ENCODE measurements at places on chromosomes 6 and 20.

DNA sequence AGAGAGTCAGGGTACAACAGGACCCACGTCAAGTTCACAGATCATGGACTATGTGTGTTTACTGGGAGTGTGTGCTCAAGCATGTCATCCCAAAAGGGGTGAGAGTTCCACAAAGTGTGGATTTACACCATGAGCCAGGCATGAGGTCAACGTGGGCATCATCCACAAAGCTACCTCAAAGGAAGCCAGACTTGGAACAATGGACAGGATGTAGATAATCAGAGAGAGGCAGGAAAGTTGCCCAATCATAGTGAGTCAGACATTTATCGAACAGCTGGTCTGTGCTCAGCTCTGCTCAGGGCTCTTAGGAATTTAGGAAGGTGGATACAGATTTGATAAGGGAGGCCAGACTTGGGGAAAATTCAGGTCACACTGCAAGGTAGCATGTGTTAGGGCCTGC lies 317.2 kb upstream of the CDYL start:
- DNase-seq = no peak

- DNase-seq = no peak
Observed at GRCh38 chr6:6006428-6007365, at the start of gene NRN1. TSS of gene NRN1 (minus strand) at chr6:6006925. CDS start at chr6:6006749, 176 bp downstream.

DNA sequence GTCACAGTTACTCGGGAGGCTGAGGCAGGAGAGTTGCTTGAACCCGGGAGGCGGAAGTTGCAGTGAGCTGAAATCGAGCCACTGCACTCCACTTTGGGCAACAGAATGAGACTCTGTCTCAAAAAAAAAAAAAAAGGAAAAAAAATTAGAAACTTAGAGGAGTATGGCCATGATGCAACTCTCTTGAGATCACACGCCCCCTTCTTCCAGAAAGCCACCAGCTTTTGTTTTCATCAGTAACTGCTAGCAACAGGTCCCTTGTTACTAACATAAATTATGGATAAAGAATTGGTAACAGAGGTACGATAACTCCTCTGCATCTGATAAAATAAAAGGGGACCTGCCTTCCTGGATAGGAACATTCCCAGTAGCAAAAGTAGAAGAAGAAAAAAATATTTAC lies 308.2 kb downstream of the CD83 start:
- DNase-seq = no peak

- DNase-seq = no peak
Observed at GRCh38 chr6:153028963-153029362, 26.5 kb upstream of the MTRF1L start.

DNA sequence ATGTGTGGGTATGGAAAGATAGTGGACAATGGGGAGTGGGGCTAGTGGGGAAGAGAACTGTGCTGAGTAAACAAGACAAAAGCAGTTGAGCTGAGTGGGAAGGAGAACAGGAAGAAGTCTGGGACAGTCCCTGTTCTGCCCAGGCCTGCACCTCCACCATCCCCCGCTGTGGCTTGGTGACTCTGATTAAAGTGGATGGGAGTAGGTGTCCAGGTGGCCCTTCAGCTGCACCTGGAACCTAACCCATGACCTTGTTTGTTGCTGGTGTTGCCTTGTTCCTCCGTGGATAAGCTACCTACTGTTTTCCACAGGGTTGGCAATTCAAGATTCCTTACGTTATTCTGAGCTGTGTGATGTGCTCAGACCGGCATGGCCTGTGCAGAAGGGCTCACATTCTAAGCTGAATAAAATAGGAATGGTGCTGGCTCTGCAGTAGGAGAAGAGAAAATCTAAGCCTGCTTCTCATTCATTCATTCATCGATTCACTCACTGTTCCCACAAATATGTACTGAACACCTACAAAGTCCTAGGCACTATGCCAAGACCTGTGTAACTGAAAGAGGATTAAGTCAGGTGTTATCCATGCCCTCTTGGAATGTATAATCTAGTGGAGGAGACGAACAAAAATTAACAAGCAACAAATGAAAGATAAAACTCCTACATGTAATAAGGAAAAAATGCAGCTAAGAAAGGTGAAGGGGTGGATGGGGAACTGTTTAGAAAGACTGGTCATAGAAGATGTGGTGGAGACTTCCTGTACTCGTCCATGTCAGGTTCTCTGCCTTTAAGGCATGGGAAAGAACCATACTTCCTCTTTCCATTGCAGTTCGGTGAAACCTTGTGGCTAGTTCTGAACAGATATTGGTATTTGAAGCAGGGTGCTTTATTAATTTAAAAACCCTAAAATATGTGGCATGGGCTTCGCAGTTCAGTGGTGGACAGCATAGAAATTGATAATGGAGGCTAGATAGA lies 10.1 kb upstream of the CALHM6 start:
- DNase-seq = no peak

GRCh38 chr20:38164624-38165088 lies 414 bp downstream of the TGM2 start:
- DNase-seq = no peak

- no peak for DNase-seq
Observed at GRCh38 chr6:25165800-25166199, 113.4 kb upstream of the CARMIL1 start.
